ENCODE measurements at places on chromosomes 2 and 18. TPM values are rescaled to one million over a fixed set of nuclear protein-coding genes. Genes with fewer than 3 reads are reported as not detected.

- DNase-seq: no peak
These were observed 74.0 kb downstream of the ZNF516 start for GRCh38 chr18:76420898-76421684.

MTLN gene
- total RNA-seq: 29.6 TPM

GRCh38 chr2:190407246-190407661 lies 901 bp upstream of the MFSD6 start:
- DNase-seq: no peak

SLC4A5 gene
- 0.50 TPM for total RNA-seq

DNA sequence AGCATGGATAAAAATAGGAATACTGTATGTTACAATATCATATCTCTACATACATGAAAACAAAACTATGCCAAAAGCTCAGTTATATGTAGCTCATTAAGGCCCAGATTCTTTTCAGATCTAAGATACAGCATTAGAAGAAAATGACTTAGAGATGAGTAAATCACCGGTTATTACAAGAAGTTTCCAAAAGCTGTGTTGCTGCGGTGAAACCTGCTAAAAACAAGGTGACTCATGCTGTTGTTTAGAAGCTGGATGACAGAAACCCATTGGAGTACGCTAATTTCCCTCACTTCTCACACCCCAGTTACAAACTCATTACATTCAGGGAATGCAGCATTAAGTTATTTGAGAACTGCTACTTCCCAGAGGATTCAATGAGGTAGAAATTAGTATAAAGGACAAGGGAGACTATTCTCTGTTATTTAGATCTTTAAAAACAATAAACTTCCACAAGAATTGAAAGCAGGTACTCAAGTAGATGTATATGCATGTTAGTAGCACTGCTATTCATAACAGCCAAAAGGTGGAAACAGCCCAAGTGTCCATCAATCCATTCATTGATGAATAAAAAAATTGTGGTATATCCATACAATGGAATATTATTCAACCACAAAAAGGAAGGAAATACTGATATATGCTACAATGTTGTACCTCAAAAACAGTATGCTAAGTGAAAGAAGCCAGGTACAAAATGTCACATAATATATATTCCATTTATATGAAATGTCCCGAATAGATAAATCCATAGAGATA lies 32.6 kb downstream of the RBKS start:
- no peak for DNase-seq

DNA sequence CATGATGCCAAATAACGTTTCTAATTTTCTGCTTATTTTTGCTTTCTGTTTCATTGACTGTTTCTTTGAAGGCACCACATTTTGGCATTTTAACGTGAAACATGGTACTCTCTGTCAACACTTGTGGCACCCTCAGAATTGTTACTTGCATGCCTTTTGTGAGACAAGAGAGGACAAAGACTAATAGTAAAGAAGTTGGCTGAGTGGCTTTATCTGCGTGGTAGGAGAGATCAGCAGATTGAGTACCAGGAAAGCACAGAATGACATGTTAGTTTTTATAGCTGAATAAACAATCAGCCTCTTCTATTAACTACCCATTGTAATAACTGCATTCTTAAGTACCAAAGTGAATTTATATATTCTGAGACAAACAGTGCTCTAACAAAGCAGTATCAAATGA lies 8.6 kb downstream of the ZNF638 start:
- DNase-seq: no peak

NOSTRIN gene
- total RNA-seq: 16.7 TPM

DNA sequence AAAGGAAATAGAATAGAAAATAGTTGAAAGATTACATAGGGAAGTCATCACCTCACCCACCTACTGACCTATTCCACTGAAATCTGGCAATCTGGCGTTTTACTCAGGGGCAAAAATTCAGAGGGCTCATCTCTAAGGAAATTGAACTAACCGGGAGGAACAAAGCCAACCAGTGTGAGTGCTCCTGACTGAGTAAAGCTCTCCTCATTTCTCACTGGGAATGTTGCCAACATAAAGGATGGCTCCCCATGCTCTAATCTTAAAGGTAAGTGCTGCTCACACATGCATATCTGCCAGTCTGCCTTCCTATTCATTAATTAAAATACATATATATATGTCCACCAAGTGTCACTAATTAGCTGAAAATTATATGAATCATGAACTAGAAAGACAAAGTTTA lies 13.5 kb upstream of the DOK6 start:
- DNase-seq: no peak

DNA sequence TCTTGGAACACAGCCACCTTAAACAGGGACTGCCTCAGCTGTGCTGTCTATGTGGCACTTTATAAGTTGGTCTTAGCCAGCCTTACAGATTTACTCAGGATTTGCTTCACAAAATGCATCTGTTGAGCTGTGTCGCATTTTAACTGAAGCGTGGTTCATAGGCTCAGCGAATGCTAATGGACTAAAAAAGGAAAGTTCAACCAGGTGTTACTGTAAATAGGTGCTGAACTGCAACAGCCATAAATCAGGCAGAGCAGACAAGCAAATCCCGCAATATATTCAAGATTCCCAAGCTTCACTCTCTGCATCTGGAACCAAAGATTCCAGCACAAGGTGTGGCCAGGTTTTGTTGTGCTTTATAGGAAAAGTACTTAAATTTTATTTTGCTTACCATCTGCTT lies 130.0 kb downstream of the EPHA4 start:
- DNase-seq: no peak

DNA sequence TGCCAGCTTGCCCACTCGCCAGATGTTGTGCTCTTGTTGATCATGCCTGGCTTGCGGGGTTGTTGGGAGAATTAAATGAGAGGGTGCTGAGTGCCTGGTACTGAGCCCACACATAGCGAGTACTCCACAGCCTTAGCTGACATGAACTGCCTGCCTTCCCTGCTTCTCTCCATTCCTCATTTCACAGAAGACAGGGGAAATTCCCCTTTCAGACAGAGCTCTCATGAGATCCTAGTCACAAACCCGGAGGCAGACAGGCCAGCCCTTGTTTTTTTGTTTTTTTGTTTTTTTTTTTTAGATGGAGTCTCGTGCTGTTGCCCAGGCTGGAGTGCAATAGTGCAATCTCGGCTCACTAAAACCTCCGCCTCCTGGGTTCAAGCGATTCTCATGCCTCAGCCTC lies 17.1 kb upstream of the DNMT3A start:
- DNase-seq: no peak

GRCh38 chr2:238376884-238377391 lies 49.8 kb upstream of the ASB1 start:
- no peak for DNase-seq

DNA sequence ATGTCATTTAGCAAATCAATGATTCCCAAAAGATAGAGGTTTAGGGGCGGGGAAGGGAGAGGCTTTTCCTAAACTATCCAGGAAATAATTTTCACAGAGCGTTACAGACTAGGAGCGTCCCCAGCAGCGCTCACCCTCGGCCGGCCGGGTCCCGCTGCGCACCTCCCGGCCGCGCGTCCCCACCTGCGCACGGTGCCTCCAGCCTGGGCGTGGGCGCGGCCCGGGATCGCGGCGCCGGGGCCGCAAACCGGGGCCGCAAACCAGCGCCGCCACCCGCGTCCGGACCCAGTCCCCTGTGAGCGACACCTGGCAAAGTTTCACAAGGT lies 684 bp upstream of the ZCCHC2 start:
- DNase-seq: no peak

- DNase-seq: no peak
These were observed 16.5 kb downstream of the SDC1 start for GRCh38 chr2:20208476-20208859.

KCNG2 gene
- total RNA-seq: 0.23 TPM

DNA sequence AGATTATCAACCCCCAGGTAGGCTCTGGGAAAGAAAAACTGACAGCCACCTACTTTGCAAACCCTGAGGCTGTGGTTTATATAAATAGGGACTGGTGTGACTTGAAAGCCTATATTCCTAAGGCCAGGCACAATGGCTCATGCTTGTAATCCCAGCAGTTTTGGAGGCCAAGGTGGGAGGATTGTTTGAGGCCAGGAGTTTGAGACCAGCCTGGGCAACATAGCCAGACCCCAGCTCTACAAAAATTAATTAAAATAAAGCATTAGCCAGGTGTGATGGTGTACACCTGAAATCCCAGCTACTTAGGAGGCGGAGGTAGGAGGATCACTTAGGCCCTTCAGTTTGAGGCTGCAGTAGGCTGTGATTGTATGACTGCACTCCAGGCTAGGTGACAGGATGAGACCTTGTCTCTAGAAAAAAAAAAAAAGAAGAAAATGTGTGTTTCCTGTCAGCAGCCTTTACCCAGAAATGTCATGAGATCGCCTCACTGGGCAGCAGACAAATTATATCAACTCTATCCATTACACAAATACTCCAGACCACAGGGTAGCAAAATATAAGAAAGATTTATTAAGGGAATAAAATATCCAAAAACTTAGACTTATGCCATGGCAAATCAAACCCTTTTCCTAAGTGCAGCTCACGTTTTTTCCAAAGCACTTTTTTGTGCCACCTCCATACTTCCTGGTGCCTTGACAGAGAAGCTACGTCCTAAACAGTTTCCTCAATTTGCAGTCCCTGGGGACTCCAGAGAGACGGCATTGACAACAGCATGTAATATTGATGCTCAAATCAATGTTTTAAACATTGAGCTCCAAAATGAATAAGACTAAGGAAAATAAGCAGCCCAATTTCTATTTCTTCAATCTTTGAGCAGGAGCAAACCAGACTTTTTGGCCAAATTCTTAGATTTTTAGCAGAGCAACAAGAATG lies 190.8 kb upstream of the NDUFV2 start:
- no peak for DNase-seq

- no peak for DNase-seq
These were observed 211.8 kb downstream of the SLC8A1 start for GRCh38 chr2:40240070-40240469.

B4GALT6 gene
- total RNA-seq: 0.67 TPM

DNA sequence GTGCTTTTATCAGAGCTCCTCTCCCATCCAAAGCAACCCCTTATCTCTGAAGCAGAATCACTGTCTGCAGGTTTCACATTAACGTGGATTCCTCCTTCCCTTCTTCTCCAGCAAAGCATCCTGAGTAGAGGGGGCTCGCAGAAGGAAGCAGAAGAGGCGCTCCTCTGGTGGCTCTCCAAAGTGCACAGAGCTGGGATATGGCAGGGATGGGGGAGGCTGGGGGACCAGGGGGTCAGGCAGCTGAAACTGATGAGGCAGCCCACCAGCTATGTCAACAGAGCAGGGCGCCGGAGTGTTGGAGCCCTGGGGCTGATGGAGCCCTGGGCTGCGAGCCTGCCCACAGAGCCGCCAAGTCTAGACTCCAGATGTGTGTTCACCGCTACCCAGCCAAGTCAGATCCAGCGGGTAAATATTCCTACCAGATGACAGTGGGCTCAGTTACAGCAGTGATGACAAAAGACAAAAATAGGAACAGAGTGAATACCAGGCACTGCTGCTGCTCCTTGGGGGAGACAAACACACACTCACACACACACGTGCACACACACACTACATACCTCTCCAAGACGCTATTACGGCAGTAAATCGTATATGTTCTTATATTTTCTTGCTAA lies 678.3 kb upstream of the ID2 start:
- DNase-seq: no peak

CRYGC gene
- total RNA-seq: not detected
